Kidney capillary endothelial cell (primary cell): ENCODE measurements at places on chromosomes 5 and 9.

GRCh38 chr9:14136047-14136635 lies 177.8 kb downstream of the NFIB start:
- no peak for DNase-seq

GRCh38 chr5:66169534-66169933 lies 25.4 kb downstream of the SREK1 start:
- DNase-seq: peak; percentile 14

DNA sequence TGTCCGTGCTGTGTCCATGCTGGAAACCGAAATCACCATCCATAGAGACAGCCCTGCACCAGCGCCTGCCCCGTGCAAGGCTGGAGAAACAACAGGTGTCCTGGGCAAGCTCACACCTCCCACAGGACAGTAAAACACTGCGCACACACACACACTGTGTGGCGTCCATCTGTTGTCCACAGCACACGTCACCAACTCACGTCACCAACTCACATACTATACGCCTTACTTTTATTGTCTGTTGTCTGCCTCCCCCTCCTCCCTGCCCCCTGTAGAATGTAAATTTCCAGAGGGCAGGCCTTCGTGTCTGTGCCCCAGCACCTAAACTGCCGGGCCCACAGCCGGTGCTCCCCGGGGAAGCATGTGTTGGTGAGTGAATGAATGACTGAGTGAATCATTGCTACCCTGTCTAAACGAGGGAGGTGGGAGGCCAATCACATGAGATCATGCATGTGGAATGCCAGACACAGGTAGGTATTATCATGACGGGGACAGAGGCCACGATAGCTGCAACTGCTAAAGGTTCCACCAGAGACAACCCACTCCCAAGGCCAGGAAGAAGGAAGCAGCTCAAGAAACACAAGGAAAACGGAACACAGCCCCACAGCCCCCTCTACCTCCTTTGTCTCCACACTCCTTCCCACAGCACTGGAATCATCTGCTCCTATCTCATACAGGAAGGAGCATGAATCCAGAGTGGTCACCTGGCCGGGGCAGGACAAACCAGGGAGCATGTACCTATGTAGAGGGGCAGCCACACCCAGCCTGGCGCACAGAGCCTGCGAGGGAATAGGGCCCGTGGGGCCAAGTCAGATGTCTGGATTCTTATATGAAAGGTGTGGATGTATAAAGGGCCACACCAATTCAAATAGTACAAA lies 41.9 kb downstream of the STK10 start:
- DNase-seq: no peak

DNA sequence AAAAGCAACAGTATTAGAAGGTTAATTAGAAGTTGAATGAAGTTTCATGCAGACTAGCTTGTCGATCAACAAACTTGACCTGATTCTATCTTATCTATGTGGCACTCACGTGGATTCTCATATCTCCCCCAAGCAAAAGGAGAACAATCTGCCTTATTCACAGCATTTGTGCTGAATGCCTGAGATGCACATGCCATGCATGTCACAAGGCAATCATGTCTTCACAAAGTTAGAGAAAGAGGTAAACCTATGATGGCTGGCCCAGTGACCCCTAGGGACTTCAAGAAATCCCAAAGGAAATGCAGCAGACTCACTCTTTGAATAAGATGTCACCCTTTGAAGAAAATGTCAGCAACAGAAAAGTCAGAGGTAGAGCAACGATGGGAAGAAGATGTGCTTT lies 17.6 kb upstream of the SHOC1 start:
- no peak for DNase-seq

DNA sequence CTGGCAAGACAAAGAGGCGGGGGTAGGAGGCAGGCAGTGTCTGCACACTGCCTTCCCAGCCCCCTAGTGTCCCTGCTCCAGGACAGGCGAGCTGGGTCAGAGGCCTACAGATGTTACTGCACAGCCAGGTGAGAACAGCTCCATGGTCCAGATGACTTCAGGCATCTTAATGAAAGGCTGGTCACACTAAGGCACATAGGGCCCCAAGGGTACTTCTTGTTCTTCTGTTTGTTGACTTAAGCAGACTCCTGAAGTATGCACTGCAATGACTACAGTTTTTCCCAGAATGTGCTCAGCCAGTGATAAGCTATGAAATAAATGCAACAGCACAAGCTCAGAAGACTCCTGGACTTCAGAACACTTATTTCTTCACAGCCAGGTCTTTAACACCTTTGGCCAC lies 27.4 kb downstream of the ATPSCKMT start:
- DNase-seq: no peak

DNA sequence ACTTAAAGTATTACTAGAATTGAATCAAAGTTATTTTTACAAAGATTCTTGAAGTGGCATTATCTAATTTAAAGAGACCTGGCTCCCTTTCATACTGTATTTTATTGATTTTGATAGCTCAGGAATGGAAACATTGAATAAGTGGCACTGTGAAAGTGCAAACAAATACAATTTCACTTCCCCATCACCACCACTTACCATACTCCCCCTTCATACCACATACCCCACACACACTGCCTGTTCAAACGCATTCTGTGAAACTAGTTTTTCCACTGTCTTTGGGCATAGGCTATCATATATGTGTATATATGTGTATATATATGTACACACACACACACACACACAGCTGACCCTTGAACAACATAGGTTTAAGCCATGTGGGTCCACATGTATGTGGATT lies 62.1 kb upstream of the ATG10 start:
- no peak for DNase-seq

DNA sequence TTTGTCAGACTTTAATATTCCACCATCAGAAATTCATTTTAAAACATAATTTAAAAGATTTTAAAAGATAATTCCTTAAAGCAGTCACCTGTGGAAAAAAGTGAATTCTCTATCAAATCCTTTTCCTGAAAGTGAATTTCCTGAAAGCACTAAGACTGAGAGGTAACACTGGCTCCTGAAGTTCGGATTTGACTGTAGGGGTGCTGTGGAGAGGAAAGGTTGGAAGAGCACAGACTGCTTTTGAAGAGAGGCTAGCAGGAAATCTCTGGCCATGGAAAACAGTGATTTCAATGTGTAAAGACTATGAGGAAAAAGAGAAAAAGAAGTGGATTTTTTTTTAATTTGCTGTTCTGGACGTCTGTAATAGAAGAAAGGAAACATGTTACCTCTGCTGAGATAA lies 35.7 kb upstream of the TMEM161B start:
- no peak for DNase-seq

GRCh38 chr5:149383399-149383798 lies 4.3 kb upstream of the IL17B start:
- no peak for DNase-seq

GRCh38 chr5:72166070-72166979 lies 59.0 kb downstream of the MAP1B start:
- peak; percentile 58 for DNase-seq

DNA sequence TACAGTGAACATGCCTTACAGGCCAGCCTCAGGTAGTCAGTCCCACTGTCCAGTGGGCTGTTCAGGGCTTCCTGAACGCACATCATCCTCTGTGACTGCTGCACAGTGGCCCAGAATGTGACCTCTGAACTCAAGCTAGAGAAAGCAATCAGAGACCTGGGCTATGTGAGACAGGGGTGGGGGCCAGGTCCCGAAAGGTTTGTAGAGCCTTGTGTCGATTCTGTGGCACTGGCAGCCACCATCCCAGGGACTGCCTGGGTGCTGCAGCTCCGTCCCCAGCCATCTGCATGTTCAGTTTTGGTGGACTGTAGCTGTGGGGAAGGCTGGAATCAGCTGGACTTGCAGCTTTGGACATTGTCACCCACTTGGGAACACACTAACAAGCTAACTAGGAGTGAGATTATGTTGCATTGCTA lies 47.7 kb downstream of the MVB12B start:
- DNase-seq: no peak

GRCh38 chr5:160621526-160621925 lies 199.9 kb downstream of the PTTG1 start:
- DNase-seq: no peak

GRCh38 chr5:167837127-167837526 lies 454.3 kb upstream of the WWC1 start:
- no peak for DNase-seq

- DNase-seq: no peak
Measured at GRCh38 chr9:23120630-23121029, 674.0 kb downstream of the DMRTA1 start.
